T-helper 2 cell (primary cell): ENCODE measurements at places on chromosomes 16 and 17.
A peak's percentile ranks its signal among the peaks of the same experiment; 100 is the strongest.

DNA sequence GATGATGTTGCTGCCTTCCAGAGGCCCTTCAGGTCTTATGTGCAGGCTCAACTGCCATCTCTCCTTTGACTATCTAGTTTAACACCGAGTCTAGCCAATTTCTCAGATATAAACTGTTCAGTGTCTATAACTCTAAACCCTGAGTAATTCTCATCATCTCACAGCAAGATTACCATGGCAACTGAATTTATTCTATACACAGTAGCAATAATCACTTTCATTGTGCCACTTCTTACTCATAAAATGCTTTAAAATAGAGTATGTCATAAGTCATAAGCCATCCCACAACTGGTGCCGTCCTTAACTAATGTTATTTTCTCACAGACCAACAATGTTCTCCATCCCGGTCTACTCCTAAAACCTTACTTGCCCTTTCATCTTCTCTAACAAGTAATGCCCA is 45.0 kb downstream of the SYNRG start:
- DNase-seq, result no peak

DNA sequence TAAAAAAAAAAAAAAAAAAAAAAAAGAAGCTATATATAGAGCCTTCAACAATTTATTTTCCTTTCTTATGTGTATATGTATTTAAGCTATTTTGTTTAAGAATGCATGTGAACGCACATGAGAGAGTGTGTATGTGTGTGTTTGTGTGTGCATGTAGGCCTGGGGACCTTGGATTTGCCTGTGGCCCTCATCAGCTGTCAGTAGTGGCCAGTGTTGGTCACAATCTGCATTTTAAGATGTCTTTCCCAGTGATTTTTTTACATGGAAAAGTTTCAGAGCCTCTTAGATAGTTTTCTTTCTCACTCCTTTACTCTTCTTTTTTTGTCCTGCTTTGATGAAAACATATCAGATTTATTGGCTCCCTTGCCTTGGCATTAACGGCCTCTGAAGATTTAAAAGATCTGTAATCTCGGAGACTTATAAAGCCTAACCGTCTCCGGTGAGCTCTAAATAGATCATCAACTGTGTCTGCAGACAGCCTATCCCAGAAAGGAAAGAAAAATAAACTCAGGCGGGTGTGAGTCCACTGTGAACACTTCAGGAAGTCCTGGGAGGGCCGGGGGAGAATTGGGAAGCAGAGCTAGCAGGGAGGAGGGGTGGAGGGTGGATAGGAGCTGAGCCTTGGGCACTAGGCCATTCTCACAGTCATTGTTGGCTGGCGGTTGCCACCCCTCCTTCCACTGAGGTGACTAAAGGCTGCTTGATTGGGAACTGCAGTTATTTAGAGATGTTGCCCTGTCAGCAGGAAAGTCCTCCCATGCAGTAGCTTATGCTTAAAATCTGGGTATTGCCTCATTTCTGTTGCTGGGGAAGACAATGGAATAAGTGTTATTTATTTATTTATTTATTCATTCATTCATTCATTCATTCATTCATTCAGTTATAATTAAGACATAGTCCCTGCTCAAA is 86.8 kb downstream of the WWP2 start:
- no peak for DNase-seq

- DNase-seq, result no peak
These were observed 4.4 kb downstream of the SNAI3 start for GRCh38 chr16:88681709-88682451.

- no peak for DNase-seq
These were observed 77.0 kb downstream of the MYH13 start for GRCh38 chr17:10295728-10296343.

GRCh38 chr17:18041776-18042175 is 2.6 kb downstream of the GID4 start:
- DNase-seq, result no peak

- no peak for DNase-seq
These were observed 148.0 kb downstream of the CCT6B start for GRCh38 chr17:34813290-34813689.

DNA sequence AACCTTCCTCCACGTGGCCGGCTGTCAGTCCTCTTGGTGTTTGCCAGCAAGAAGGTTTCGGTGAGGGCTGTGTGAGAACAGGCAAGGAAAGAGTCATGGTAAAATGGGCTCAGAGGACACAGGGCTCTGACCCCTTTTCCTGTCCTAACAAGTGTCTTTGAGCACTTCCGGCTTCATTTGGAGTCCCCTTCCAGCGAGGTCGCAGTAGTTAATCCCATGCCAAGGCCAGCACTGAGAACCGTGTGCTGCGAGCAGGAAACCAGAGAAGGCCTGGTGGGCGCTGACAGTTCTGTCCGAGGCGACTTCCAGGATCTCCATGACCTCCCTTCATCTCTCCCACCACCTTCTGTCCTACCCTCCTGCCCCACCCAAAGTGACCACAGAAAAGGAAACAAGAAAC is 168.1 kb downstream of the ZFHX3 start:
- no peak for DNase-seq

DNA sequence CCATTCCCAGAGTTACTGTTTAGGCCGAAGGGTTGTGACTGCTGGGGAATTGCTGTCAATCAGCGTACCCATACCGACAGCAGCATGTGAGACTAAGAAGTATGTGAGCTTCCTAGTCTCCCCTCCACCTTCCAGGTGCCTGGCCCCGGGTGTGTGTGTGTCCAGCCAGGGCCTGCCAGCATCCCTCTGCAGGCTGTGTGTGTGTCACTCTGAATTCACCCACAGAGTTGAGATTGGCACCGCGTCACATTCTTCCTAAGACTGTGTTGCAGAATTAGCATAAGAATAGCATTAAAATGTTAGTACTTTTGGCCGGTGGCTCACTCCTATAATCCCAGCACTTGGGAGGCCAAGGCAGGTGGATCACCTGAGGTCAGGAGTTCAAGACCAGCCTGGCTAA is 31.8 kb downstream of the PRMT7 start:
- DNase-seq, result no peak

- DNase-seq, result no peak
These were observed 2.8 kb downstream of the RAD51D start for GRCh38 chr17:35116845-35117244.

DNA sequence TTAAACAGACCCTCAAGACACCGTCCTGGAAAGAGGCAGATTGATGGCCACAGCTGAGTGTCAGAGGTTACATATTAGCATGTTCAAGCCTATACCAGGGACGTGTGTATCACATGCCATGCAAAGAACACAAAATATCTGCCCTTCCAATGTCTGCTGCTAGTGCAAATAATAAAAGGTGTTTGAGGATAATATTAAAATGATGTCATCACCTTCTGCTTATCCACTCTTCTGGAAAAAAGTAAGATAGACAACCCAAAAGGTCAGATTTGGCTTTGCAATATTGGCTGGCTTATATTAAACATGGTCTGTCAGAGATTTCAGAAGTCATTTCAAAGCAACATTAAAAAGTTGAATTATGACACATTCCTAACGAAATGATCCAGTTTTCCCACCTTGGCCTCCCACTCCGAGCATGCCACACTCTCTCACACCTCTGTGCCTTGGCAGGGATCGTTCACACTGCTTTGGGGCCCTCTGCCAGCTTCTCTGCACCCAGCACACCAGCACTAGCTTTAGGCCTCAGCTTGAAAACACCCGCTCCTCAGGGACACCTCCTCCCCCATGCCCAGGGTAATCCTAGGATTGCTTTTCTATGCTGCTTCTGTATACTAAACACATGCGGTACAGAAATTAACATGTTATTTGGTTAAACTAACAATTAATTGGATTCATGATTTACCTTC is 248.2 kb downstream of the NTN1 start:
- DNase-seq, result no peak

DNA sequence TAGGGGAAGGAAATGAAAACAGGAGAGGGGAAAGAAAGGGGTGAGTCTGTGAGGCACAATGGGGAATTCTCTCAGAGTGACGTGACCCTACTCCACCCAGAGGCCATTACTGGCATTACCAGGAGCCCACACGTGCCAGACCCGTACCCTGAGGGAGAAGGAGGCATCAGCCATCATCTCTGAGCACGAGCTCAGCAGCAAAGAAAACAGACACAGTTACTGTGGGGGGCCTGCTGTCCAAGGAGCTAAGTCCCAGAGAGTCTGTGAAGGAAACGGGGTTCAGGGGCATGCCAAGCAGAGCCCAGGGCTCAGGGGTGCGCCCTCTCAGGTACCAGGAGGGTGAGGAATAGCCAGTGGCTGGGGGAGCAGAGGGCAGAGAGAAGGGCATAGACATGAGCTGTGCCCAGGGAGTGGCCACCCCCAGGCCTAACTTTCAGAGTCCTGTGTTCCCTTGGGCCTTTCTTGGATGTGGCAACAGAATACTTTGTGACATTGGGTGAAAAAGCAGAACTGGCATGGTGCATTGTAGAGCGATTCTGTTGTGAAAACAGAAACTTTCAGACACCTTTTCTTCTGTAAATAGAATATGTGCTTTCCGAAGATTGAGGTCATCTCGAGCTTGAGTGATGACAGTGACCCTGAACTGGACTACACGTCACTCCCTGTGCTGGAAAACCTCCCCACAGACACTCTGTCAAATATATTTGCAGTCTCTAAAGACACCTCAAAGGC is 11.3 kb downstream of the TAF1C start:
- DNase-seq, result no peak

DNA sequence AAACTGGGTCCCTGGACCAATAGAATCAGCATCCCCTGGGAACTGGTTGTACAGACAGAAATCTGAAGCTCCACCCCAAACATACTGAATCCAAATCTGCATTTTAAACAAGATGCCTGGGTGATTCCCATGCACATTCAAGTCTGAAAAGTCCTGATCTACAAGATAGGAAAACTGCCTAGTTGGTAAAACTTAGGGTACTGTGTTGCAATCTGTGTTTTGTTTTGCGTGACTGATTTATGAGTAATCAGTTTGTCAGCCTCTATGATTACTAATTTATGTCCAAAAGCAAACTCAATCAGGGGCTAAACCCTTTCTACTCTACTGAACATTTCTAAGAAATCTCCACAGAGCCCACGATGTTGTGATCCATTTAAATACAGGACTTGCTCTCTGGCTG is 103.8 kb downstream of the YPEL2 start:
- DNase-seq, result peak; percentile 85

DNA sequence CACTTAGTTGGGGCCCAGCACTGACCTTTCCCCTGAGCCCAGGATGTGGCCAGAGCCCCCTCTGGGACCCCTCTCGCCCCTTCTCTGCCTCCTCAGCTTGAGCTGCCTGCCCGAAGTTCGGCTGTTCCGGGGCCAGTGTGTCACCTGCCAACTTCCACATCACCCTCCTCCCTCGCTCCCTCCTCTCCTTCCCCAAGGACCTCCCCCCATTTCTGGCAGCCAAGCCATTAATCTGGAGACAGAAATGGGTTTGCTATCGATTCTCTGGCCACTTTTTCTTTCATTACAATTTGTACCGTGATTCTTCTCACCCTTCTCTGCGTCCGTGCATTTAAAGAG is 8.8 kb upstream of the ADAM11 start:
- no peak for DNase-seq

DNA sequence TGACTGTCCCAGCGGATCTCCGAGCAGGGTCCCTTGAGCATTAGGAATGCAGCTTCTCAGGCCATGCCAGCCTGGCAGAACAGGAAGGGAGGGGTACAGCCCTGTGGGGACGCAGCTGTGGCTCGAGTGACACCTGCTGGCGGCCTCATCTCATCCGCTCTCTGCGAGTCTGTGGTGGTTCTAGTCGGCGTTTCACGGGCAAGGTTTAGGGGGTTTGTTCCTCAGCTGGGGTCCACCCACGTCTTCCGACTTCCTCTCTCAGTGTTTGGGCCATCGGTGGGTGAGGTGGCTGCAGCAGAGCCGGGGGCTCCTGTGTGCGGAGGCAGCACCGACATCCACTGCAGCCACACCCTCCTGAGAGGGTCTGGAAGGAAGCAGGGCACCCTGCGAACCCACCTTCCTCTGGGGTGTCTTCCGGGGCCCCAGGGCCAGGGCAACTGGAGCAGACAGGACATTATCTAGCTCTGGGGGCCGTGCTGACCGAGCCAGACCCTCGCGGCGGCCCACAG is 33.3 kb downstream of the JPH3 start:
- peak; percentile 47 for DNase-seq

DNA sequence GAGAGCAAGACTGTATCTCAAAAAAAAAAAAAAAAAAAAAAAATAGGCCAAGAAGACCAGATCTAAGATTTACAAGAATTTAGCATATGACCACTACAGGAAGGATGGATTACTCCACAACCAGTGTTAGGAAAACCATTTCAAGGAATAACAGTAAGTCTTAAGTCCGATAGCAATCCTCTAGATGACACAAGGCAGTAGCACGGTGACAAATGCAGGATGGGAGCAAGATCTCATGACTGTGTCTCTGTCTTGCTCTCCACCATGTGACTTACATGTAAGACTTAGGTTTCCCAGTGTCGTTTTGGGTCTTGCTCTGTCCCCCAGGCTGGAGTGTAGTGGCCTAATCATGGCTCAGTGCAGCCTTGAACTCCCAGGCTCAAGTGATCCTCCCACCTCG is 27.8 kb downstream of the C16orf96 start:
- DNase-seq, result no peak

- DNase-seq, result no peak
These were observed 188.4 kb upstream of the NLRP1 start for GRCh38 chr17:5772720-5773119.

- DNase-seq, result no peak
These were observed 80.4 kb upstream of the CLEC18A start for GRCh38 chr16:69870761-69871160.

DNA sequence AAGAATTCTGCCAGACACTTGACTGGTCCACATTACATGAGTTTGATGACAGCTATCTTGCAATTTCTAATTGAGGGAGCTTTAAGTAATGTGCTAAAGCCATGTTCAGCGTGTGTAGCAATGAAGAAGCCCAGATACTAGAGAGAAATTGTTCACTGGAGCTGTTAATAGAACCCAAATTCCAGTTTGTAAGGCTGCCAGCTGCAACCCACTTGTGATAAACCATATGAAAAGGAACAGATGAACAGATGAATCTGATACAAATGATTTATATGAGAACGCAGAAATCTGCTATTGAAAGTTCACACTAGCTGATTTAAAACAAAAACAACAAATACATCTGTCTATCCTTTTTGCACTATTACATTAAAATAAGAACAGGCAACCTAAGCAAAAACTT is 6.2 kb downstream of the NACA2 start:
- no peak for DNase-seq

DNA sequence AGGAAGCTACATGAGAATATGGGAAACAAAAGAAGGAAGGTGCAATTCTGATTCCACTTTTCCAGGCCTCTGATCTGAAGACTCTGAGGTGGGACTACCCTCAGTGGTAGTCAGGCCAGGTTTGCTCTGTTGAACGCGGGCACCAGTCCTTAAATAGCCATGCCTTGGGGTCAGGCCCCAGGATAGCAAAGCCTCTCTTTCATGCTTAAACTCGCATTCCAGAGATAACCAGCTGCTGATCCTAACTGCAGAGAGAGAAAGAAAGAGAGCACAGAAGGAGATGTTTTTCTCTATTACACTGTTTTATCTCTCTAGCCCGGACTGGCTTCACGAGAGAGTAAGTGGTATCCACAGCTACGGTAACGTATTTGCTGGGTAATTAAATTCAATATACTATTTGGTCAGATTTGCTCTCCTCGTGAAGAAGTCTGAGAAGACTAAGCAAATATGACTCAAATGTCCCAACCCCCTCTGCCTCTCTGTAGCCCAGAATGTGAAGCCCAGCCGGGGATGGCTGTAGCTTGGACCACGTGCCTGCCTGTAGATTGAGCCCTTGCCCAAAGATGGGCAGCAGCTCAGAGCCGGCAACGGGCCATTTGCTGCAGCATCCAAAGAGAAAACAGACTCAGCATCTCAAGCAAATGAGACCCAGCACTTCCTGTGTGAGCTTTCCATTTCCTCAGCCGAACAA is 122.2 kb downstream of the SMG6 start:
- DNase-seq, result no peak

GRCh38 chr17:78977997-78978973 is 1.4 kb downstream of the LGALS3BP start:
- DNase-seq, result no peak
